Left kidney (tissue), 8 donors: ENCODE measurements at places on chromosomes 6 and 20. TPM values are rescaled to one million over a fixed set of nuclear protein-coding genes. Genes with fewer than 3 reads are reported as not detected.

KHDC1L gene
- 0.62 TPM for polyA plus RNA-seq

RIMS4 gene
- polyA plus RNA-seq = 0.52 TPM

TTBK1 gene
- polyA plus RNA-seq = 0.37 TPM

BPIFB1 gene
- polyA plus RNA-seq = not detected

JPH2 gene
- polyA plus RNA-seq = 1.4 TPM

NHLRC1 gene
- polyA plus RNA-seq = 1.9 TPM
